ENCODE measurements at places on chromosomes 6 and 20.

GRCh38 chr6:107292715-107293271 is 166.6 kb downstream of the PDSS2 start:
- DNase-seq, result no peak

- DNase-seq, result no peak
These were observed 309.3 kb downstream of the HDGFL1 start for GRCh38 chr6:22878706-22879105.

DNA sequence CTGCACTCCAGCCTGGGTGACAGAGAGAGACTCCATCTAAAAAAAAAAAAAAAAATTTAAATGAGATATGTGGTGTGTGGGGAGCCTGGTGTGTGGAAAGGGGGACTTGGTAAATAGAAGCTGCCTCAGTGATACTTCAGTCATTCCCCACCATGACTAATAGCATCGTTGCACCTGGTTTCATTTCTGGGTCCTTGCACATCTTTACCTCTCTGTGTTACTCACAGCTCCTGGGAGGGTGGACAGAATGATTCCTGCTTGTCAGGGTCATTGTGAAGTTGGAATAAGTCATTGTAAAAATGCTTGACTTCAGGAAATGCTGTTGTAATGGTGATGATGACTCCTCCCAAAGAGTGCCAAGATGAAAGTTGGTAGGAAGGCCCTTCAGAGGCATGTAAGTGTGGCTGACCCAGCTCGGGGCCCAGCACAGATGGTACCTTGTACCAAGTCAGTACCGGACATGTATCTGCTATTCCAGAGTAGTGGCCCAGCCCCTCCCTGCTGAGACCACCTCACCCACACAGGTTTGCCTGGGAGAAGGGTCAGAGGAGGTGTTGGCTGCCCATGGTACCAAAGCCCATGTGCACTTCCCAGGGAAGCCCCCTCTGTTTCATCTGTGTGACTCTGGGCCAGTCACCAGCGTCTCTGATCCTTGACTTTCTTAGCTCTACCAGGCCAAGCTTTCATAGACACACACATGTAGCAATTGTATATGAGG is 48.4 kb downstream of the PLAGL2 start:
- no peak for DNase-seq

DNA sequence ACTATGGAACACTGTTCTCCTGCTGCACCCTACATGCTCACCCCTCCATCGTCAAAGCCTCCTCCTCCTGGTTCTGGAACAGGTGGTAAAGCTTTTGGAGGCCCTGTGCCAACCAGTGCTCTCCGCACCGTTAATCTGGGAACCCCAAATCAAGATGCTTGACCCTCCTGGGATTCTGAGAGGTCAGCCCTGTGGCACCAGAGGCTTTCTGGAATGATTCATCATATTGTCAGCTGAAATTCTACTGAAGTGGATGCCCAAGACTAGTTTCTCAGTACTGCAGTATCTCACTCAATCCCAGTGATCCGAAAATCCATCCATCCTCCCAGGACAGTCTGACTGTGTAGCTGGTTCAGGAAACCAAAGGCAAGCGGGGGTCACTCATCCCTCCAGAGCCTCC is 92.7 kb downstream of the TRERF1 start:
- no peak for DNase-seq

- no peak for DNase-seq
These were observed 91.4 kb upstream of the ATXN1 start for GRCh38 chr6:16852671-16853070.

- DNase-seq, result no peak
These were observed 3.2 kb downstream of the PTK6 start for GRCh38 chr20:63533871-63534393.

DNA sequence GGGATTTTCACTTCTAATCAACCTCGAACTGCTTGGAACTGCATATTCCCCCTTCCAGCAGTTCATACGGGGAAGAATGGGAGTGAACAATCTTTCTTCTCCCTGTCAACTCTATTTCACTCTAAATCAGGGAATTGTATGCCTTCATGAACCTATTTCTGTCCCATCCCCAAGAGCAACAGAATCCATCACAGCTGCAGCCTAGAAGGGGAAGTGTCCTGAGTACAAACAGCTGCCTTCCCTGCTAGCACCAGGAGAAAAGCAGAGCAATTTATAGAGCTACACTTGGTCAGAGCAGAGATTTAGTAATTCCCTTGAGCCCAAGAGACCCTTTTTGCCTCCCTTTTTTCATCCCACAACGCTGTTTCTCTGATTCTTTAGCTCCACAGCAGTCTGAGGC is 208.4 kb downstream of the ADGRG6 start:
- DNase-seq, result no peak

GRCh38 chr20:37359331-37359730 is 13.4 kb downstream of the SRC start:
- DNase-seq, result no peak

DNA sequence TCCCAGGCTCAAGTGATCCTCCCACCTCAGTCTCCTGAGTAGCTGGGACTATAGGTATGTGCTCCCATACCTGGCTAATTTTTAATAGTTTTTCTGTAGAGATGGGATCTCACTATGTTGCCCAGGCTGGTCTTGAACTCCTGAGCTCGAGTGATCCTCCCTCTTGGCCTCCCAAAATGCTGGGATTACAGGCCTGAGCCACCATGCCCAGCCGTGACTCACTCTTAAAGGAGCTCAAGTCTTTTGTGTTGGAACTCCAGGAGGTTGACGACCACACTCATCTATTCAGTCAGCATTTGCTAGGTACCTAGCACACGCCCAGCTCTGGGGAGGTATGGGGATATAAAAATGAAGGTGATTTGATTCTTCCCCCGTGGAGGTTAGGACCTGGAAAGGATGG is 62.8 kb downstream of the UTRN start:
- DNase-seq, result no peak

GRCh38 chr20:59785986-59786795 is 147.2 kb downstream of the SYCP2 start:
- DNase-seq, result no peak

- no peak for DNase-seq
These were observed 43.1 kb downstream of the GNAS start for GRCh38 chr20:58895448-58896180.

DNA sequence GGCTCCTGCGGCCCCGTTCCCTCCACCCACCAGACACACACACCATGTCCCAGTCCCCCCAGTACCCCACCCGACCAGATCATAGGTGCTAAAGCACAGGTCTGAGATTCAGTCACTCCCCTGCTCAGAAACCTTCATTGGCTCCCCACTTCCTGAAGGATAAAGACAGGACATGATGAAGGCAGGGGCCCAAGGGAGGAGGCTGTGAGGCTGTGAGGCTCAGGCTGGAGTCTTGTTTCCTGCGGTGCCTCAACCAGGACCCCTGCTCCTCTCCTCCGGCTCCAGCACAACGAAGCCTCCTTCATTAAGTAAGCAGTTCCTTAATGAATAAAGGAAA is 81.1 kb downstream of the NCR2 start:
- no peak for DNase-seq

GRCh38 chr6:94478133-94479005 is 1059.0 kb upstream of the EPHA7 start:
- DNase-seq, result no peak

DNA sequence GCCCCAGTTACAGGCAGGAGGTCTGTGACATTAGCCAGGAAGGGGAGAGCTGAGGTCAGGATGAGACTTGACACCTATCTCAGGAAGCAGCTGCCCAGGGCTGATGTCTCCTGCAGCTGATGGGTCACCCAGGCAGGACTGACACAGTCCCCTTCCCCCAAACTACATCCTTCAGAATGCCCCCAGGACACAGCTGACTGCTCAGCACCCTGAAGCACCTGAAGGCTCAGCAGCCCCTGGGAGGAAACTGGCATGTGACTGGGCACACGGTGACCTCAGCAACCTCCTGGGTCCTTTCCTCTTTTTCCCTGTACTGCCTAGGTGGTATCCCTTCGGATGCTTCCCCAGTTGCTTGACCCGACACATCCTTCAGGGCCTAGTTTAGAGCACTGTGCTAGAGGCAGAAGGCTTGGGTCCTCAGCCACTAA is 1.9 kb downstream of the SDC4 start:
- DNase-seq, result peak; percentile 13

GRCh38 chr6:5749651-5750215 is 257.0 kb downstream of the NRN1 start:
- no peak for DNase-seq

- no peak for DNase-seq
These were observed 4.3 kb downstream of the UST start for GRCh38 chr6:148750838-148751792.

DNA sequence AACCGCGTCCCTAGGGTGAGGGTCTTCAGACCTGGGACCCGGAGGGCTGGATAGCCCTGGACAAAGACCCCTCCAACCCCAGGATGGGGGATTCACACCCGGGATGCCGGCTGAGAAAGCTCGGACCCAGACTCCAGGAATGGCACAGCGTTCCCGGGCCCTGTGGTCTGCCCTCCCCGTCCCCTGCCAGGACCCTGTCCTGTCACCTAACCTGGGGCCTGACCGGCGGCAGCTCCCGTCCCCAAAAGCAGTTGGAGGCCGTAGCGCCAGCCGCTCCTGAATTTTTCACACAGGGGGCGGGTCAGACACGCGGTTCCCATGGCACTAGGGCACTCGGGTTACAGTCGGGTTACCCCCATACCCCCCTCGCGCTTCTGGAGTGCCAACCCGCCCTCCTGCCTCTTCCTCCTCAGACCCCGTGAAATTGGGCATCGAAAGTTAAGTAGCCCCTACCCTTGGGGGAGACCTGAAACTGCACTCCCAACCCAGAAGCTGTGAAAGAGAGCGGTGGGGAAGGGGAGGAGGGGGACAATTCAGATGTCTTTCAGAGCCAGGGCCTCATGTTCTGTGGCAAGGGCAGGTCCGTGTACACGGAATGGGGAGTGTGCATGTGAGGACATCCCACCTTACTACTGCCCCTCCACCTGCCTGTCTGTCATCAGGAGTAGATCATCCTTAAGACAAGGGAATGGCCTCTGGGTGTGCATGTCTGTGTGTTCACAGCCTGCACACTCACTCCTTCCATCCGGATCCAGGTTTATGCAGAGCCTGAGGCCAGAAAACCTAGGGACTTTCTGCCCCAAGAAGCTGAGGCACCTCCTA is 595 bp downstream of the REM1 start:
- DNase-seq, result no peak

DNA sequence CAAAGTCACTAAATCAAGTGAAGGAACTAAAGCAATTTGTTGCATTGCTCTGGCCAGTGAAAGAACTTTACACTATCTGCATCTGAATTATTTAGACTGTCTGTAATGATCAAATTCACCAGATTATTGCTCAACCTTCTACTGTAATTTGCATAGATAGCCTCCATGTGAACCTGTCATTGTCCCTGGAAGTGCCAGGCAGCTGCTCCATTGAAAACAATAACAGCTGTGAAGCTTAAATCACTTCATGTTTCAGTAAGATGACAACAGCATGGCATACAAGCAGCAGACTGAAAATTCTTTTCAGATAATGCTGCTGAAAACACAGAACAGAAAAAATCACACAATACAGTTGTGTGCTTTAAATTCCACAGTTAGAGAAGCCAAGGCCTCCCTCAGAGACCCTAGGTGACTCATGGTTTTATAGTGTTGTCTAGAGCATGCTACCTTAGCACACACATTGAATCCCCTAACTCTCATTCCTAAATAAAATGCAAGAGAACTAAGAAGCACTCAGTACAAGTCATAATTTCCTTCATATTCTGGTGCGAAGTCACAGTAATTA is 248.9 kb downstream of the TPBG start:
- no peak for DNase-seq

- DNase-seq, result no peak
These were observed 823.4 kb upstream of the GJE1 start for GRCh38 chr6:141309295-141309694.

- peak; percentile 46 for DNase-seq
These were observed 49.2 kb downstream of the GMDS start for GRCh38 chr6:2196079-2196679.

- peak; percentile 74 for DNase-seq
These were observed 683 bp upstream of the C20orf204 start for GRCh38 chr20:64035066-64035932.

- DNase-seq, result no peak
These were observed 29.9 kb upstream of the MTRF1L start for GRCh38 chr6:153032255-153032882.

- DNase-seq, result no peak
These were observed 10.5 kb upstream of the TAB2 start for GRCh38 chr6:149306967-149307366.

GRCh38 chr6:34383161-34383631 is 9.3 kb downstream of the NUDT3 start:
- DNase-seq, result no peak

- DNase-seq, result no peak
These were observed 59.5 kb downstream of the VEGFA start for GRCh38 chr6:43829470-43829869.

DNA sequence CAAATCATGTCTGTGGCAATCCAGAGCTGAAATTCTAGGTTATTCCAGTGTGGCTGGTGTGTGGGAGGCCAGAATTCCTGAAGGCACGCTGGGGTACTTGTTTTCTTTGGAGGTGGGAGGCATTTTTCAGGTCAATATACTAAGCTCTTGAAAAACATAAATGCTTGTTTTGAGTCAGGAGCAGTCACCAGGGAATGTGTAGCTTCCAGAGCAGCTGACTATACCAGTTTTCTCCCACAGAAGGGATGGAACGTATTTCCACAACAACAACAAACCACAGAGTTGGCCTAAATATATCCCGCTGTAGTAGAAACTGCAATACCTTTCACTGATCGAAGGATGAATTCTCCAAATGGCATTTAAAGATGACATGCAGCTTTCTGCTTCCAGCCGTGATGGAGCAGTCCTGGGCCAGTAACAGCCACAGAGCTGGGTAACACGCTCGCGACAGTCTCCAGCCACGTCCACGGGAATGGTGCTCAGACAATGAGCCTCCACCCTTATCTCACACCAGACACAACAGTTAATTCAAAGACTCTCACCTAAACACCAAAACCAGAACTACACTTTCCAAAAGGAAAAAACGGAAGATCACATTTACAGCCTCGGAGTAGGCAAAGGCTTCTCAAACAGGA is 23.2 kb downstream of the CHRNA4 start:
- DNase-seq, result no peak

- no peak for DNase-seq
These were observed at the start of gene KHDC1L for GRCh38 chr6:73225396-73225795. KHDC1L (minus strand) TSS chr6:73225496; CDS start chr6:73225408, 88 bp downstream.

DNA sequence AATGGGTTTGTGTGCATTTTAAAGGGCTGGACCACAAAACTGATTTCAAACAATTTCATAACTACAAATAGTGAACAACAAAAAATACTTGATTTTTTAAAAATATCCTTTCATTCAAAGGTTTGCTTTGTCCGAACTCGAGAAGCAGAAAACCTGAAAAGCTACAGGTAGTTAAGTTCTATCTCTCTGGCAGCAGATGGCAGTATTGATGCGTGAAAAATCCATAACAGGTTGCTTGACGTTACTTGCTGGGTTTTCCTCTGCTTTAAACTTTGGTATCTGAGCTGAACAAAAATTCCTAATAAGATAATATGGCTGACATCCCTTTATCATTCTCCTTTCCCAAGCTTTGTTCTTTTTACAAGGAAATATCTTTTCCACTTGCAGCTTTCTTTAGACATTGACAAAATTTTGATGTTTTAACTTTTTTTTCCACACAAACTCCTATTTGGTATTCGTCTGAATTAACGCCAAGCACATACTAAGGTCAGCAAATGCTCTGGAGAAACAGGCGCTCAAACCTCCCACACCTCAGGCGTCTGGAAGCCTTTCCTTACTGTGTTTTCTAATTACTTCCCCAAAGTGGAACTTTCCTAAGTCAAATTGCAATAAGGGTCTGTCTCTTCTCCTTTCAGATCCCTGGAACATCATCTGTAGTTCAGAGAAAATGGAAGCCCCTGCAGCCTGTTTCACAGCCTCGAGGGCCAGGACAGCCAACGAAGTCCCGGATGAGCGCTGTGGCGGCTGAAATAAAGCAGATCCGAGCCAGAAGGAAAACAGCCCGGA is 50.3 kb upstream of the GFRAL start:
- DNase-seq, result peak; percentile 43

All from activated CD4-positive, alpha-beta T cell treated with anti-CD3 and anti-CD28 coated beads, Interleukin-2, Interleukin-4, amounts not matched to agents 100 ng/mL and 50 ng/mL, durations not matched to agents 16 hours and 8 hours (primary cell).